ENCODE measurements at places on chromosomes 3 and 15.

DNA sequence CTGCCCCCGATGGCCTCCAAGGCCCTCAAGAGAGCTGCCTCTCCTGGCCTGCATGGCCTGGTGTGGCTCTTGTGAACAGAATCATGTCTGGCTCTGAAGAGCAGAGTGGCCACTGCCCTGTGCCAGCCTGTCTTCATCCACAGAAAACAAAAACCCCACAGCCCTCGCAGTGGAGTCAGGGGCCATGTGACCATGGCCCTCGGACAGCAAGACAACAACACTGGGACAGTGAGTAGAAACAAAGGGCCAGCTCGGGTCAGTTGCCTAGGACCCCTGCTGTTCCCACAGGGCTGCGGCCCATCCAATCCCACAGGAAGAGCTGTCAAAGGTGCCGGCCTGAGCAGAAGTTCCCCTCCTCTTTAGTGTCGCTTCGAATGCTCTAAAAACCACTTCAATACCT lies 72.5 kb downstream of the UMPS start:
- DNase-seq = no peak

- DNase-seq = no peak
These were observed 123.4 kb downstream of the SEC22A start for GRCh38 chr3:123324880-123325765.

GRCh38 chr3:100912976-100913545 lies 80.2 kb downstream of the ABI3BP start:
- no peak for DNase-seq

- DNase-seq = no peak
These were observed 34.7 kb upstream of the CDCP1 start for GRCh38 chr3:45180899-45181298.

DNA sequence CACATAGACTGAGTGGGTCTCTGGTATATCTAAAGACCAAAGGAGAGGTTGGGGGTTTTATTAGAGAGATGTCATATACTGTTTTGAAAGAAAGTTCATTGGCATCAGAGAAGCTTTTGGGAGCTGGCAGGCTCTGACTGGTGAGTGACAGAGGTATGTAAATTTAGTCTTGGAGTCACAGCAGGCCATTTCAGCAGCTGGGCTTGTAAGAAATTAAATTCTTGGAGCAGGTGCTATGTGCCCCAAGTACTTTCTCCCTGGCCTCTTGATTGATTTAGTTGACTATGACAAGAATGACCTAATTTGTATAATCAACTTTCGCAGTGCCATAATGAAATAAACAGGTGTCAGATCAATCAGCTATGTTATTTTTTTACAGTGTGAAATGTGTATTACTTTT lies 47.8 kb upstream of the CDAN1 start:
- DNase-seq = no peak

- DNase-seq = no peak
These were observed 284.2 kb upstream of the ATP11B start for GRCh38 chr3:182508919-182509711.

GRCh38 chr3:128322030-128323022 lies 144.4 kb downstream of the DNAJB8 start:
- DNase-seq = peak; percentile 78

- no peak for DNase-seq
These were observed 96.6 kb upstream of the AGTR1 start for GRCh38 chr3:148600902-148601765.

DNA sequence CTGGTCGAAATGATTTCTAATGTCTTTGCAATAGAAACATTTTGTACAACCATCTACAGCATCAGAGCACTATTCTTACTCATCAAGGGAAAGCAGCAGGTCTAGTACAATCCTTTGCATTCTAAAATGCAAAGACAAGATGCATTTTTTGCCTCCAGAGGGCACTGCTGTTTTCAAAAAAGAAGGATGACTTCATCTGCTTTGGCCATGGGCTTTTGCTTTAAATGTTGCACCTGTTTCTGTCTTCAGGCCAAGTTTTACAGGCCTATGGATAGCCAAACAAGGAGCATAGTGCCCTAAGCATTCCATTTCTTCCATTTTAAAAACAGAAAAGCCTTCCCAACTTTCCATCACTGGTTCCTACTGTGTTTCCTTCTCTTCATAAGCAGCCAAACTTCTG lies 3.4 kb downstream of the PARP9 start:
- peak; percentile 69 for DNase-seq

- no peak for DNase-seq
These were observed 30.4 kb downstream of the TIPIN start for GRCh38 chr15:66326051-66326450.
